NCI-H460 (cell line): ENCODE measurements at places on chromosomes 7 and 10. TPM values are rescaled to one million over a fixed set of nuclear protein-coding genes. Genes with fewer than 3 reads are reported as not detected.

Gene ASAH2
- total RNA-seq = 5.7 and 12.8 TPM in 2 replicates

DNA sequence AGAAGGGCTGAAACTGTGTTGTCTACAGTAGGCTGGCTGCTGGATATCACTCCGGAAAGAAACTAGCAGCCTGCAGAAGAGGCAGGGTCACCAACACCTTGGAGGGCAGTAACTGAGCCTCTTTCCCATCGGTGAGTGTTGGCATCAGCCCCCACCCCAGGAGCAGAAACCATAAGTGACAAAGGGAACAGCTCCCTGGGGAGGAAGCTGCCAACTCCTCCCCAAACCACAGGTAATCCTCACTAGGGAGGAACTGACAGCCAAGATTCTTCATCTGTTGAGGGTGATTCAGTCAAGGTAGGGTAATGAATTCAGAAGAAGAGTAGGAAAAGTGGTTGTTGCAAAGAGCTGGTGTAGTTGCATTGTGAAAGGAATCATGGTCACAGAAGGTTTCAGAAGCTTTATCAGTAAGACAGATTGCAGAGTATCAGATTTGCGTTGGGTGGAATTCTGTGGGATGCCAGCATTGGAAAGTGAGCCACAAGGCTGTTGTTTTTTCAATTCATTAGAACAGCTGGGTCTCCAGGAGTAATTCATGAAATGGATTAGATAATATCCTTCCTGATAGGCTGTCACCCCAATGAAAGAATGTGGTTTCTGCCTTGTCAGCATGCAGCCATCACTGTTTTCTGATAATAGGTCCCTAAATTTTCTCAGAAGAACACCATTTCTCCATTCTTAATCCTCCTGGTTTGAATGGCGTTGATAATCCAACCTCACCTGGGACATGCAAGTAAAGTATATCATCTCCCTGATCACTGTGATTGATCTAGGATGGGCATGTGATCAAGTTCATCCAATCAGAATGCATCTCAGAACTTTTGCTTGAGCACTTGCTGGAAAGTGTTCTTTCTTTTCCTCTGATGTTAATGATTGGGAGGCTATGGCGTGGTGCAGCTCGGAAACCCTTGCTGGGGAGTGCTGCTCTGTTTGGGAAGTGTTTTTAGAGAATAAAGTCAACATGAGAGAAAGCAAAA, 75.0 kb upstream of the CTBP2 start:
- no peak for DNase-seq

GRCh38 chr10:32155075-32155516, 98.9 kb upstream of the KIF5B start:
- DNase-seq = no peak

DNA sequence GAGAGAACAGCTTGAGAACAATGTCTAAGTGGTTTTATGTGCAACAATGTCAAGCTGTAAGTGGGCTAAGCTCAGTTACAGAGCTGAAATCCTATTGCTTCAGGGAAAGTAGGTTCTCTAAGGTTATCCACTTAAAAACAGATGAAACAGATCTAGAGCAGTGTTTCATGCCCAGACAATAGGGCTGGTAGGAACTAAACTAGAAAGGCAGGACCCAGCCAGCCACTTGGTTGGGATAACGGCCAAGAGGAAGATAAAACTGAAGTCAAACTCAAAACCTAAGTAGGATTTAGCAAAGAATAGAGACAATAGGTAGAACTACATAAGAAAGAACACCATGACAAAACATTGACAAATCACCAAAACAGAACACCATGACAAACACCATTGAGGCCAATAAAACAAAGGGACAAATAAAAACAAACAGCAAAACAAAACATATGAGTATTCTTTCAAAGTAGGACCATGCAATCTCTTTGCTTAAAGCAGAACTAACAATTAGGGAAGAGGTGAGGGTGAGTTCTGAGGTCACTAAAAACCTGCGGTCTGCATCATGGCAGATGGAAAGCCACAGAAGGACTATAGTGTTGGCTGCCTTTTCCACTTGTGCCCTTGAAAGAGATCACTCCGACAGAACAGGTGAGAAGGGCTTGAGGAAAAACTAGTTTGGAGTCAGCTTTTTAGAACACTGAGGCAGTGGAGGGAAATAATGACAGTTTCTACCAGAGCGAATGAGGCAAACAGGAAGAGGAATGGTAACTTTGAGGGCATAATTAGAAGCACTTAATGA, 81.0 kb downstream of the HGF start:
- DNase-seq = no peak

DNA sequence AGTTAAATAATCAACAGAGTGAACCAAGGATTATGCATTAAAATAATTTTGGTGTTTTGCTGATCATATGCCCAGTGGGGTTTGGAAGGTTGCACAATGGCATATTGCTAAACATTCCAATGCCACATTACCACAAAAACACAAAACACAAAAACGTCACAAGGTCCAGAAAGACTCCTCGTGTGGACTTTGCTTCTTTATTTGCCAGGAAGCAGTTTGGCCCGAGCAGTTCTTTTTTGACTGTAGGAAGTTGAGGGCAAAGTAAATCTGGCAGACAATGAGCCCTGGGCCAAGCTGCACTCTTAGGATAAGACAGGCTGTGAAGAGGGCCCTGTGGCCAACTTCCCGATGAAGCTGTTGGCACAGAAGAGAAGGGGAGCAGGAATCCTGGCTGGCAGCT, 39.2 kb upstream of the SLC35B4 start:
- DNase-seq = no peak

DNA sequence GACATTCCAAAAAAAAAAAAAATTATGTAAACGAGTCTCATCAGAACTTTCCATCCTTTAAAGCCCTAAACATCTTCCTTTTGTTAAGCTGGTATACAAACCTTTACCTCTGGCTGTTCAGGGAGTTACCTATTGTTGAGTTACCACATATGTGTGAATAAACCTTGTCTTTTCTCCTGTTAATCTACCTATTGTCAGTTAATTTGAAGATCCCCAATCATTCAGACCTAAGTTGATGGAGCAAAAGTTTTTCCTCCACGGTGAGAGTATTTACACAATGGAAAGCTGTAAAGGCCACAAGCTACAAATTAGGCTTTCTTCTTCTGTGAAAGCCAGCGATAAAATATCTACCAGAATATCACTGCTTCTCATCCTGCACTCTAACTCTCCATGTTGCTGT, 80.3 kb downstream of the SKAP2 start:
- DNase-seq = no peak
